ENCODE measurements at places on chromosomes 3 and 15.

DNA sequence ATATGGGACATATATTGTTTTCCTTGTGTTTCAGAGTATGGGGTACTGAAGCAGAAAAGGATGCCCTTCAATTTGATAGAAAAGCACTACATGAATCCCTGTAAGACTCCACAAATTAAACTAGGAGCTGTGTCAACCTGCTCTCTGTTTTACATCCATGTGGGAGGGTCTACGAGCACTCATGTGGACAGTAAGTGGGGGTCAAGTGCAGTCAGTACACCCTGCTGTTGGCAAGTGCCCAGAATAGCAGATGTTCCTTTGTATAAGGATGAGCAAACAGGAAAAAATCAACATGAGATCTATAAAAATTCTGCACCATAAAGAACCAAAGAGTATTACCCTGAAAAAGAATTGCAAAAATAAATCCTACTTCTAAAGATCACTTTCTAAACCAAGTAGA is 659.9 kb downstream of the SI start:
- DNase-seq = no peak

DNA sequence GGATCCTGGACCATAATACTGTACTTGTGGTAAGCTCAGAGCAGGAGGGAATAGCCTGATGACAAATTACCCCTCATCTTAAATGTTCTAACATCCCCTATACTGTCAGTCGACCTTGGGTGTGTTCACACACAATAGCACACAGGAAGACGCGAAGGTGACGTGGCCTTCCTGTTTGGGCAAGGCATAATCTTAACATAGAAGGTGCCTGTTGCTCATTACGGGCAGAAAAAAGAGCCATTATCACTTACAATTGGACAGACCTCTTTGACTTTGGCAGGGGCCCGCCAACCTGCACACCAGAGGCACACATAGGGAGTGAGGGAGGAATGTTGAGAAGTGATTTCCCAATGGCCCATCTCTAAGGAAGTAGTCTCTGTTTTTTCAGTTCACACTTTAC is 144.2 kb downstream of the ANO10 start:
- peak; percentile 54 for DNase-seq

GRCh38 chr3:10397879-10398278 is 77.0 kb upstream of the SEC13 start:
- DNase-seq = no peak

DNA sequence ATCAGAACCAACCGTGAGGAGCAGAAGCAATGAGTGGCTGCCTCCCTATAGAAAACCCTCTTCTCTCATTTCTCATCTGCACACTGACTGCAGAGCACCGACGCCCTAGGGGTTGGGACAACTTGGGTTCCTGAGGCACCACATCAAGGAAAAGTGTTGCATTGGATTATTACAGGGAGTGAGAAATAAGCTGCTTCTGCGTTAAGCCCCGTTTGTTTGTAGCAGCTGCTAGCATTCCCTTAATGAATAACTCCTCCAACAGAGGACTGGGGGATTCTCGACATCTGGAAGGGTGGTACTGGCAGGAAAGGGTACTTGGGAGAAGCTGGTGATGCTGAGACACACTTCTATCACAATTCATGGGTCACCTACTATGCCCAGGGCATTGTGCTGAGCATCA is 25.3 kb upstream of the AGBL1 start:
- DNase-seq = no peak

DNA sequence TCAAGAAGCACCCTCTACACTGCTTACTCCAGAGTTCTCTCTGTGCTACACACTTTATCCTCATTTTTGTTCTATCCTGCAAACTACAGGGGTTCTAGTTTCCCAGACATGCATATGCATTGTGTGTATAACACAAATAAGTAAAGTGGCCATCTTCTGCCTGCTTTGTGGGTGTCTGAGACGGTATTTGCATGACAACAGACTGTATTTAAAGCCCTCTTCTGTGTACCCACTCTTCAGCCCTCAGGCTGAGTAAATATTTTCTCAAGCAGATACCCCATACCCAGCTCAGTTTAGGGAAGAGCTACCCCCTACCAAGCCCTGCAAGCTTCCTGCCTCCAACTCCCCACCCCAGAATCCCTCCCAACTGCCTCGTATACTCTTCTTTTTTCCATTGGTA is 31.7 kb downstream of the SYNPR start:
- DNase-seq = no peak

- peak; percentile 99 for DNase-seq
These were observed 79.6 kb upstream of the SPATA12 start for GRCh38 chr3:56980798-56981390.

DNA sequence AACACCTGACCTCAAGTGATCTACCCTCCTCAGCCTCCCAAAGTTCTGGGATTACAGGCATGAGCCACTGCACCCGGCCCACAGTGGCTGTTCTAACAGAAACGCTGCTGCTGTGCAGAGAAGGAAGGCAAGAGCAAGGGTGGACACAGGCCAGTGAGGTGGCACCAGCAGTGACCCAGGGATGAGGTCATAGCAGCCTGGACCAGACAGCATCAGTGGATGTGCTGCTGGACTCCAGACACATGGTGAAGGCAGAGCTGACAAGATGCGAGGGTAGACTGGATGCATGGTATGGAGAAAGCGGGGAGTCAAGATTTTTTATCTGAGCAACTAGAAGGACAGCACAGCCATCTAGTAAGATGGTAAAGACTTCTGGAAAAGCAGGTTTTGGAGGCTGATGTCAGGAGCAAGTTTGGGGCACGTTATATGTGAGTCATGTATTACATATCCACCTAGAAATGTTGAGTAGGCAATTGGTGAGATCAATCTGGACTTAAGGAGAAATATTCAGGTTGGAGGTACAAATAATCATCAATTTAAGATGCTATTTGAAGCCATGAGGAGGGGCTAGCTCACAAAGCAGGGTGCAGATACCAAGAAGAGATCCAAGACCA is 22.1 kb upstream of the TJP1 start:
- no peak for DNase-seq

DNA sequence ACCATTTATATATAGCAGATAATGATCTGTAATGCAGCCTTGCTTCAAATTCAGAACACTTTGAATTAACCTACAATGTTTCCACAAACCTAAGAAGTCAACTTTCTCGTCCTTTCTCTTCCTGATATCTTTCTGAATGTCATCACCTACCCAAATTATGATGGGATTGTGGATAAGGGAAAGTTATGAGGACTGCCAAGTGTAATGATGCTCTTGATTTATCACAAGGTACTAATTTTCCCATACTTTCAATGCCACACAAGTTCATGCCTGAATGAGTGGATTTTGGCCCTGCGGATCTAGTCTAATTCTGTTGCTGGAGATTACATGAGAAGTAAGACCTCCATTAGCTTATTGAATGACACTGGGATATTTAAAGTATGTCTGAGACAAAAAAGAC is 82.6 kb upstream of the NANOGP8 start:
- DNase-seq = no peak

DNA sequence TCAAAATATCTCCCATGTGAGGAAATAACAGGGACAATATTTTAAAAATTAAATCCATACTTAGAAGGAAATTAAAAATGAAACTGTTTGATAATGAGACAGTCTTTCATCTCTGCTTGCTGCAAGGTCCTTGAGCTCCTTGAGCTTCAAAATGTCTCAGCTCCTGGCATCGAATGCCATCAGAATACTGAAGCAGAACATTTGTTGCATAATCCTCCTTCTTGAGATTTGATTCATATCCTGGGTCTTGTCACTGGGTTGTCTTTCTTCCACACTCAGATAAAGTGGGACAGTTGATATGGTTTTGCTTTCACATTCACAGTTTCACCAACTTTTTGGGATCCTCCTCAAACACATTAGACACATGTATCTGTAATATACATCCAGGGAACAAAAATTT is 27.8 kb downstream of the COL8A1 start:
- DNase-seq = peak; percentile 81

DNA sequence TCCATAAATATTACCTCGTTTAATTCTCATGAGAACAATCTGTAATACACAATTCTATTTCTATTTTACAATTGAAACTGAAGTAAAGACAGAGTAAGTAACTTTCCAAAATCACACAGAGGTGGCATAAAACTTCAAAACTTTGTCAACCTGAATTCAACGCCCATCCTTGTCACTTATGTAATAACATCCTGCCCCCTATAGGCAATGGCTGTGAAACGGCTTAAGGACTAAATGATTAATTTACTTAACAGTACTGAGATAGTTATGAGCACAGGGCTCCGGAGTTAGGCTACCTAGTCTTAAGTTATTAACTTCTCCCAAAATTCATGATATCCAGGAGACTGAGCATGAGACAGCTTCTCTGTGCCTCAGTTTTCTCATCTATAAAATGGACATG is 293.1 kb upstream of the CHRM5 start:
- peak; percentile 33 for DNase-seq

DNA sequence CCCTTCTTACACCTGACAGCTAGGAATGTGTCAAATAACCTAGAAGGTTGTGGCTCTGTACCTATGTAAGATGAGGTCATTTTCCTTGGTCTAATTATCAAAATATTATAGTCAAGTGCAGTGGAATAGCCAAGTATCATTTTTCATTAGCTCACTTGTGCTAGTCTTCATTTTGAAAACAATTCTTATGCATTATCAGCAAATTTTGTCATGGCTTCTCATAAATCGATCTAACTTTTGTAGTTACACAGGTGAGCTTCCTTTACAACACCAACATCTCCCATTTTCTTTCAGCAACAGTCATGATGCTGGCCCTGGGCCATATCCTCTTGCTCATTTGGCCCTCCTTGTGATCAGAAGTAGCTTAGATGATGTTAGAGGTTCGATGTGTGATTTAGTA is 10.3 kb downstream of the TXNRD3 start:
- DNase-seq = no peak

GRCh38 chr3:127193341-127193740 is 410 bp downstream of the PRR23E start:
- DNase-seq = no peak

DNA sequence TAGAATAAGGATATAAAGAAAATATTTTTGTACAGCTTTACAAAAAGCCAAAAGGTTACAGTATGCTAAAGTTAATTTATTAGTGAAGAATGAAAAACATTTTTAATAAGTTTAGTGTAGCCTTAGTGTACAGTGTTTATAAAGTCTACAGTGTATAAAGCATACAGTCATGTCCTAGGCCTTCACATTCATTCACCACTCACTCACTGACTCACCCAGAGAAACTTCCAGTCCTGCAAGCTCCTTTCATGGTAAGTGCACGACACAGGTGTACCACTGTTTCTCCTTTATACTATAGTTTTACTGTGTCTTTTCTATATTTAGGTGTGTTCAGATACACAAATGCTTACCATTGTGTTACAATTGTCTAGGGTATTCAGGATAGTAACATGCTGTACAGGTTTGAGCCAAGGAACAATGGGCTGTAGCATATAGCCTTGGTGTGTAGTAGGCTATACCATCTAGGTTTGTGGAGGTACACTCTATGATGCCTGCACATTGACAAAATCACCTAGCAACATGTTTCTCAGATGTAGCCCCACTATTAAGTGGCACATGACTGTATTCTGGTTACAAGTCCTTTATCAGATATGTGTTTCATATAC is 197.1 kb upstream of the KBTBD8 start:
- DNase-seq = no peak

GRCh38 chr3:159806412-159806811 is 182.2 kb upstream of the IL12A start:
- peak; percentile 57 for DNase-seq

DNA sequence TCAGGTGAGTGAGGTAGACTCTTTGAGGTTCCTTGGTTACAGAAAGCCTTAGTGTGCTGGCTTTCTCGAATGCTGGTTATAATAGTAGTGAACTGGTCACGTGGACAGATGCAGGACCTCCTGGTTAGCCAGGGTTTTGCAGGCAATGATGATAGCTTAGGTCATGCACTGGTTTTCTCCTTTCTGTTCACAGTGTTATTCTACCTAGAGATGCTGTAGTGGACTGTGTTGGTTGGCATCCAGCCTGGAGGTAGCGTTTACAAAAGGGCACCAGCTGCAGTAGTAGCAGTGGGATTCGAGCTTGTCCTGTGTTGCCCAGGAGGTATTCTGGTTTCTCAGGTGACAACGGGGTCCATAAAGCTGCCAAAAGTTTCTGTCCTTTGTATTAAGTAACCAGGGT is 27.0 kb downstream of the PCCB start:
- no peak for DNase-seq

- peak; percentile 14 for DNase-seq
These were observed 17.9 kb downstream of the ILDR1 start for GRCh38 chr3:122004107-122004506.

DNA sequence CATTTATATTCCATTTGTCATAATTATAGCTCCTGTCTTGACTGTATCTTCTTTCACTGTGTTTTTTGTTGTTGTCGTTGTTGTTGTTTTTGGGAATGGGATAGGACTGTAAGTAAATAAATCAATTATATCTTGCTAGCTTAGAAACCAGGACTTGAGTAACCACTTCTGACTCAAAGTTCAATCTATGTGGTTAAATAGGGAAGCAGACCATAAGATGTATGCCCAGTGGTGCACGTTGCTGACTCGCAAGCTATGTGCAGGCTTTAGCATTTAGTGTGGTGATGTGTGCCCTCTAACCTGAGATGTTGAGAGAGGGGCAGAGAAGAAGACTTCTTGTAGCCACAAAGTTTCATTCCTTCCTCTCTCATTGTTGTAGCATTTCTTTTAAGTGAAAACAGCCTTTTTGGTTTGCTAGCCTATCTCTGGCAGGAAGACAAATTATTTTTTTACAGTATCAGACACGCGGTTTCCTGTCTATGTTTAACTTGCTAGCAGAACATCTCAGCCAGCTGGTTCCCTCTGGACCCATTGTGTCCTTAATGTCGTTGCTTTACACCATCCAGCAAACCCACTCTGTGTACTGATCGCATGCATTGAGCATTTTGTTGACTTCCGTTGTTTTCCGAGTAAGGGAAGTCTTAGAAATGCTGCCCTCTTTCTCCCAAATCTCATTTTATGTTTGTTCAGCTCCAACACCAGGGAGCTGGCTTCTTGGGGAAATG is 52.1 kb downstream of the TGFBR2 start:
- DNase-seq = peak; percentile 82

DNA sequence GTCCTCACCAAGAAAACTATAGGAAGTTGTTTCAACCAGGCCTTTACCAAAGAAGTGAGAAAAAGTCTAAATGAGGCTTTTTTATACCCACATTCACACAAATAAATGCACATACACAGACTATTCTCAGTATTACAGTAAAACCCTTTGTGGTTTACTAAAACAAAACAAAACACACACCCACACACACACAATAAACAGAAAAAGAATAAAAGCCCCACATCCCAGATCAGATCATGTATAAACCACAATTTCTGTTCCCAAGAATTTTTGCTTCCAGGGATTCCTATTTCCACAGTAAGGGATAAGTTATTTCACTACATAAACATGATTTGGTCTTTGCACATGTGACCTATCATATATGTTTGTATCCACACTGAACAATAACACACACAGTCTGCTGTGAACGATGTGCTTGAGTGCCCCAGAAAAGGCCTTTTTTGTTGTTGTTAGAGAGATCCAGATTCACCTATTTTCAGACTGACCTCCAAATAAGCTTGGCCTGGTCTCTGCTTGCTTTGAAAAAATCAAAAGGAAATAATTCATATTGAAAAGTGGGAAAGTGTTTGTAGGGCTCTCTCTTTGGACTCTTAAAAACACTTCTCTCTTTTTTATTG is 283.4 kb upstream of the ATP11B start:
- DNase-seq = no peak
